ENCODE measurements at places on chromosomes 12 and 14.
A peak's percentile ranks its signal among the peaks of the same experiment; 100 is the strongest.

GRCh38 chr12:79415746-79416435 lies 274.9 kb downstream of the PAWR start:
- DNase-seq: peak; percentile 17

- no peak for DNase-seq
Observed at GRCh38 chr12:116529686-116530085, 29.5 kb upstream of the MAP1LC3B2 start.

- no peak for DNase-seq
Observed at GRCh38 chr14:86015511-86015910, 485.6 kb downstream of the FLRT2 start.

GRCh38 chr14:75279763-75280290 lies 1.2 kb downstream of the FOS start:
- no peak for DNase-seq

DNA sequence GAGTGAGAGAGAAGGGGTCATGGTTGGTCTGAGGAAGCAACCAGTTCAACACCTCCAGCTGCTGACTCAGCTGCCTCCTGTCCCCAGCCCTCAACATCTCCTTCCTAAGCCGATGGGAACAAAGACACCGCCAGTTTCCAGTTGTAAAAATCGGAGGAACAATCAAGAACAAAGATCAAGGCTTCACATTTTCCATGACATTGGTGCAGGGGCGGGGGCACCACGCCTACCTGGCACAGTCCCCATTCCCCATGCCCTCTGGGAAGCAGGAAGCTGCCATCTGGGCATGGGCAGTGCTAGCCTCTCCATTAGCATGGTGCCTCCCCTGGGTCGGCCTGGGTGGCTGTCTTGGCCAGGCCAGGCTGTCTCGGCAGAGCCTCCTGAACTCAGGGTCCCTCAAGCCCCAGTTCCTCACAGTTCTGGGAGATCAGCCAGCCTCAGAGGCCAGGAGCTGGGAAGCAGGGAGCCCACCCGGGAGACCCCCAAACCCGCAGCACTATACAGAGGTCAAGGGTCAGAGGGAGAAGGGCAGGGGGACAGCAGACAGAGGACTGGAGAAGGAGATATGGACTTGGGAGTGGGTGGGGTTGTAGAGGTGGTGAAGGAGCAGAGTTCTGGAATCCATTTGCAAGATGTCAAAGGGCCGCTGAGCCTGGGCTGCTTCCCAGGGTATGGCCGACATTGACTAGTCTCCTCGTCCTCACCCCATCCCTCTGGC lies 19.6 kb upstream of the TMEM106C start:
- no peak for DNase-seq

DNA sequence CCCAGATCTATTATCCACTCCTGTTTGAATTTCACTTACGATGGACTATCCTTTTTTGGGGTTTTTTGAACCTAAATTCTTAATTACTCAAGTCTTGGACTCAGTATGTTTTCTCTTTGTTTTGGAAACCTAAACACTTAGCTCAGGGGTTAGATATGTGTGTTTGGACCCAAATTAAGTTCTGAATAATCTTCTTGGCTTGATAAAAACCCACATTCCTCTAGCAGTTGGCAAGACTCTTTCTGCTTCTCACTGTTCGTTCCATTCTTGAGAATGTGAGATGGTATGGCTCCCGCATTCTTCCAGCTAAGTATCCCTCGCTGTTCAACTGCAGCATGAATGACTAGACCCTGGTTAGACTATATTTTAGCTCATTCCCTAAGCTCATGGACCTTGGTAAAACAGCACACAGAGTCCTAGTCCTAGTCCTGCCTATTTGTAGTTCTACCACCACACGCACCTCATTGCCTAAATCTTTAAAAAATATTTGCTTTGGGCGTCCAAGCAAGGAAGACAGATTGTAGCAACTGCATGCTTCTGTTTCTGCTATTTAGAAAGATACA lies 860.0 kb downstream of the RPS29 start:
- no peak for DNase-seq

DNA sequence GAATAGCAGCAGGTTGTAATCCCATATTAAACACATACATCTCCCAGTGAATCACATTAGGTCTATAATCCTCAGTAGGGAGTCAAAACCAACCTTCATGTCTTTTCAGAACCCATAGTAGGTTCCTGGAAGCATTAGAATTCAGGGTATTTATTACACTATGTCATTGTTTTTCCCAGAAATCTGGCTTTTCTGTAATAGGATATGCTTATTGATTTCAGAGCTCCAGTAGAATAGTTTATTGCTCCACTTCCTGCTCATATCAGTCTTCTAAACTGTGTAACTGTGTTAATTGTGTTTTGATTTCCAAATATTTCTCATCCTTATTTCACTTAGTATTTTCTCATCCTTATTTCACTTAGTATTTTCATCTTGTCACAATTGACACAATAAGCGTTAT lies 268.0 kb downstream of the CCDC59 start:
- DNase-seq: no peak

GRCh38 chr12:128383357-128383937 lies 116.5 kb downstream of the TMEM132C start:
- no peak for DNase-seq

GRCh38 chr12:28415755-28416154 lies 225.5 kb downstream of the CCDC91 start:
- DNase-seq: no peak

GRCh38 chr14:98323836-98324235 lies 948.2 kb downstream of the BCL11B start:
- no peak for DNase-seq

DNA sequence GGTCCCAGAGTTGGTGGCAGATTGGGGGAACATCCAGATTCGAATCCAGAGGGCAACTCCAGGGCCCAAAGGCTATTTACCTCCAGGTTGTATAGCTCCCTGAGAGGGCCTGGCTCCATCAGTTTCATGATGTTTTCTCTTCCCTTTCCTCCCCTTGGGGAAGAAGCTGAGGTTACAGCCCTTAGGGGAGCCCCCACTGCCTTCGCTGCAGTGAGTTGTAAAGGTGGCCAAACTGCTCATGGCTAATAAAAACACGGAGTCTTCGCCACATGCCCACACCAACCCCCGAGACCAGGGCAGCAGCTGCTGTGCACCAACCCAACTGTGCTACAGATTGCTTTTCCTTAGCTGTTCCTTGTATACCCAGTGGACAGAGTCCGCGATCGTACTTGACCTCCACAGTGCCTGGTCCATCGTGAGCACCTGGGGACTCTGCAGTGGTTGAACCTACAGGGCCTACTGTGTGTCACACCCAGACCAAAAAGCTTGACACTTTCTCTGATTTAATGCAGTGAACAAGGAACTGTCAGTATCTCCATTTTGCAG lies 20.9 kb downstream of the GALNT16 start:
- no peak for DNase-seq

GRCh38 chr12:105018012-105018411 lies 31.9 kb downstream of the NOPCHAP1 start:
- no peak for DNase-seq

DNA sequence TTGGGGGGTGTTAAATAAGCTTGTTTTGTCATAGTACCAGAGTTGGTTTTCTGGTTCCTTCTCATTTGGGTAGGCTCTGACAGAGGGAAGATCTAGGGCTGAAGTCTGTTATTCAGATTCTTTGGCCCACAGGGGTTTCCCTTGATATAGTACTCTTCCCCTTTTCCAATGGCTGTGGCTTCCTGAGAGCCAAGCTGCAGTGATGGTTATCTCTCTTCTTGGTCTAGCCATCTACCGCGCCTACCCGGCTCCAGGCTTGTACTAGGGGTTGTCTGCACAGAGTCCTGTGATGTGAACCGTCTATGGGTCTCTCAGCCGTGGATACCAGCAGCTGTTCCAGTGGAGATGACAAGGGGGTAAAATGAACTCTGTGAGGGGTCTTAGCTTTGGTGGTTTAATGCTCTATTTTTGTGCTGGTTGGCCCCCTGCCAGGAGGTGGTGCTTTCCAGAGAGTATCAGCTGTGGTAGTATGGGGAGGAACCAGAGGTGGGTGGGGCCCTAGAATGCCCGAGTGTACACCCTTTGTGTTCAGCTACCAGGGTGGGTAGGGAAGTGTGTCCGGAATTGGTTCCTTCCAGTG lies 209.7 kb downstream of the GPHN start:
- DNase-seq: no peak

DNA sequence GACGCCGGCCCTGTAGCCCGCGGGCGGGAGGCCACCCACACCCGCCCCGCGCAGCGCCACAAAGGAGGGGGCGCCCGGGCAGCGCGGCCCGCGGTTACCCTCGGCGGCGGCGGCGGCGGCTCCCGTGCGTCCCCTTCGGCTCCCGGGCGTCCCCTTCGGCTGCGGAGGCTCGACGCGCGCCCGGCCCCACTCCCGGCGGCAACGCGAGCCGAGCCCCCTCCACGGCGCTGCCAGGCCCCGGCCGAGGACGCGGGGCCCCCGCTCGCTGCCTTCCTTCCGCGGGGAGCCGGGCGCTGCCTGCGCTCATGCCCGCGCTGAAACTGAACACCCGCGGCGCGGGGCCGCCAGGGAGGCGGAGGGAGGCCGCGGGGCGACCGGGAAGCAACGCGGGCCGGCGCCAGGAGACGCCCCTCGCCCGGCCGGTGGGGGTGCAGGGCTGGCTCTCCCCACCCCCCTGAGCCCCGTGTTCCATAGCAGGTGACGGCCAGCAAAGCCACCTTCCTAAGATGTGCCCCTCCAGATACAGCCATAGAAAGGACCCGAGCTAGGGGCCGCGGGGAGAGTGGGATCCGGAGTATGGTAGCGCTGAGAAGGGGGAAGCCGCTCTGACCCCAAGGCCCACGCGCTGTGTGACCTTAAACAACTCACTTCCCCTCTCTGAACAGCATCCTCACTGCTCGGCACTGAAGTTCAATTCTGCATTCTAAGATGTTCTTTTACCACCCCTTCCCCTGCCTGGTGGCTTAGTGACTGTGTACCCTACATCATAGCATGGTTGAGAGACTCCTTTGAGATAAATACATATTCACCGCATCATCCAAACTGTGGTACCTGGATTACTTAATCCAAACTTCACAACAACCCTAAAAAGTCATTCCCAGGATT lies 42.8 kb downstream of the KDM2B start:
- DNase-seq: peak; percentile 37

- no peak for DNase-seq
Observed at GRCh38 chr12:108858311-108859074, 1.1 kb upstream of the SSH1 start.

- no peak for DNase-seq
Observed at GRCh38 chr12:64318605-64319004, 72.0 kb downstream of the C12orf56 start.

GRCh38 chr12:111842556-111843396 lies 748 bp downstream of the MAPKAPK5 start:
- DNase-seq: peak; percentile 46

GRCh38 chr12:6863586-6864321 lies 3.6 kb upstream of the TPI1 start:
- DNase-seq: no peak

GRCh38 chr14:95677179-95677835 lies 8.9 kb upstream of the TCL1B start:
- DNase-seq: no peak

DNA sequence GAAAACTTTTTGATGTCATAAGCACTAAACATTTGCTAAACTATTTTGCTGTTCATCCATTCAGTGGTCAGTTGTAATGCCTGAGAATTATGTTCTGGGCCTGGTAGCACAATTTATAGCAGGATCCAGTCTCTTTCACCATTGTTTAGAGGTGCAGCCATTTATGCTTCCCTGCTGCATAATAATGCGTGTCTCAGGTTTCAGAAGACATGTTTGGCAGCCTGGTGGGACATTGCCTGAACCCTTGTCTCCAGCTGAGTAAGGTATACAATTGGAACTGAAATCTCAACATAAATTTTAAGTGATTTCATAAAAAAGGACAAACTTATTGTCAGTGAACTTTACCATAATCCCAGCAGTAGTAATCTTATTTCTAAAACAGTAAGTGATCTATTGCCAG lies 94.8 kb downstream of the POLR3B start:
- DNase-seq: no peak

DNA sequence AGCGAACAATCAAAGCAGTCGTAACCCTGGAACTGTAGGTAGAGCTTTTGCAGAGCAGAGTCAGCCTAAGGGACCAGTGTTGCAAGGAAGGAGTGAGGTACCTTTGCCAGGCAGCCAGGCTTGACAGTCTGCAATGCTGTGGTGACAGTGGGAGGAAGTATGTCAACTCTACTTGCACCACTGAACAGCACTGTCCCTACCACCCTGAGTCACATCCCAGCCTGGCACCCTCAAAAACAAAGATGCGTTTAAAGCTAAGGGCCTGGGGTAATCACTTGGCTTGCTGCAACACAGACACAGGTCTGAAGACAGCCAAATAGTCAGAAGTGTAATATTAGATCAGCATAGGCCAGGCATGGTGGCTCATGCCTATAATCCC lies 141.9 kb downstream of the DPF3 start:
- no peak for DNase-seq

DNA sequence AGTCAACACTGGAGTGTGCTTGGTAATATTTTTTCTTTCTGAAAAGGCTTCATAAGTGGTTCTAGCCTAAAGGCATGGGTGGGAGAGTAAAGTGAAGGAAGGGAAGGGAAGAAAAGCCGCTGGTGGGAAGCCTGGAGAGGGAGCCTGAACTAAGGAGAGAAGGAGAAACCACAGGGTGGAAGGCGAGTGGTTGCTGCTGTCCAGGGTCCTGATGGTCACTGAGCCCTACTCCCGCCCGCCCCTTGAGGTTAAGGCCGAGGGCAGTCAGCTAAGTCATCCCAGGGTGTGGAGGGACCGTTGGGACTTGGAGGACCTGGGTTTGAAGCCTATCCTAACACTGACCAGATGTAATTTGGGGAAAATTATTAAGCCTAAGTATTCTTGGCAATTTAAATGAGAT lies 189.1 kb downstream of the PIWIL1 start:
- DNase-seq: no peak

DNA sequence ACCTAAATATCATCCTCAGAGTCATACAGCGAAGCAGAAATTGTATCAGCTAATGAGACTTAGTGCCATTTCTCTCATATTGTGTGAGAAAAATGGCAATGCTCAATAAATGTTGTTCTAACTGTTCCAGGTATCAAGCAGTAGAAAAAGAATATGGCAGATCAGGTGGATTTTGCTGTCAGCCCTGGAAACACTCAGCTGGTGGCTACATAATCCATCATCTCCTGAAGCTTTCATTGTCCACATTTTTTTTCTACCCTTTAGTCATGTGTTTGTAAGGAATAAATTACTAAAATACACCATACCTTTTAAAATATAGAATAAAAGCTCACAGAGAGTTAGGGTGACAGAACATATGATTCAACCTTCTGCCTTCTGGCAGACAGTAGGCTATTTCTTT lies 840.3 kb downstream of the DIO2 start:
- DNase-seq: no peak

DNA sequence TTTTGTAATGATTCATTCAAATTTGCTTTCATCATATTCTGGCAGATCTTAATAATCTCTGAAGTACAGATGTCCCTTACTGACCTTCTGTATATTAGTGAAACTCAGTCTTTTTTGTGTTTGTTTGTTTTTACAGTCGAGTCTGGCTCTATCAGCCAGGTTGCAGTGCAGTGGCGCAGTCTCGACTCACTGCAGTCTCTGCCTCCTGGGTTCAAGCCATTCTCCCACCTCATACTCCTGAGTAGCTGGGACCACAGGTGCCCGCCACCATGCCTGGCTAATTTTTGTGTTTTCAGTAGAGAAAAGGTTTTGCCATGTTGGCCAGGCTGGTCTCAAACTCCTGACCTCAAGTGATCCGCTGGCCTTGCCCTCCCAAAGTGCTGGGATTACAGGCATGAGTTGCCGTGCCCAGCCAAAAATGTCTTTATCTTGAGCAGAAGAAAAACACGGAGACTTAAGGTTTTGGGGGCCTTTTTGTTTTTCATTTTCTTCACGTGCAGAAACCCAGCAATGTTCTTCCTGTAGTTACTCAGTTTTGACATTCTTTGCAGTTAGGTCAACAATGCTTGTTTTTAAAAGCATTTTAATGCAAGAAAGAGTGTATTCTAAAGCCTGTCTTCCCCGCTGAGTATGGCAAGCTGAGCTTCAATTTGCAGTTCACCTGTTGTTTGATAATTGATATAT lies 79.5 kb downstream of the FAR2 start:
- DNase-seq: no peak

All from RPMI8226 (cell line).